ENCODE measurements at places on chromosomes 3 and 15. TPM values are rescaled to one million over a fixed set of nuclear protein-coding genes. Genes with fewer than 3 reads are reported as not detected.
A peak's percentile ranks its signal among the peaks of the same experiment; 100 is the strongest.

The NLGN1 gene
- 2.4 TPM for total RNA-seq

- no peaks in the 10 kb centered on the region for H3K4me1 ChIP-seq
- H3K27ac ChIP-seq: no peak overlapping the region
- no peak for DNase-seq
Observed at GRCh38 chr3:139425745-139426400, 36.4 kb upstream of the COPB2 start.

DNA sequence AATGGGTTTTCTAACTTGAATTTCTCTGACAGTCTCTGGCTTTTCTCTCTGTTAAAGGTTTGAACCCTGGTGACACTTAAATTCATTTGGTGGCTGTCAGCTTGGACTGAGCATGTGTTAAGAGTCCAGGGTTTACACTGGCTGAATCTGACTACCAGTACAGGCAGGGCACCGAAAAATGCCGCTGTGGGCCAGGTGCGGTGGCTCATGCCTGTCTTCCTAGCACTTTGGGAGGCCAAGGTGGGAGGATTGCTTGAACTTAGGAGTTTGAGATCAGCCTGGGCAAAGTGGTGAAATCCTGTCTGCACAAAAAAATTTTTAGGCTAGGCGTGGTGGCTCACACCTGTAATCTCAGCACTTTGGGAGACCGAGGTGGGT lies 1.8 kb downstream of the MANF start:
- H3K27ac ChIP-seq: peak overlapping the region; percentile 90
- no peaks in the 10 kb centered on the region for H3K27me3 ChIP-seq
- H3K4me1 ChIP-seq: peaks cover 62% of the 10 kb centered on the region
- H3K4me3 ChIP-seq: peak overlapping the region; percentile 81
- peaks cover 20% of the 10 kb centered on the region for H3K36me3 ChIP-seq
- DNase-seq: no peak

The MRAS gene
- total RNA-seq: 92.4 TPM

The DLL4 gene
- total RNA-seq: 11.0 TPM

The HTR3E gene
- not detected for total RNA-seq

The MEX3B gene
- total RNA-seq: 1.8 TPM

DNA sequence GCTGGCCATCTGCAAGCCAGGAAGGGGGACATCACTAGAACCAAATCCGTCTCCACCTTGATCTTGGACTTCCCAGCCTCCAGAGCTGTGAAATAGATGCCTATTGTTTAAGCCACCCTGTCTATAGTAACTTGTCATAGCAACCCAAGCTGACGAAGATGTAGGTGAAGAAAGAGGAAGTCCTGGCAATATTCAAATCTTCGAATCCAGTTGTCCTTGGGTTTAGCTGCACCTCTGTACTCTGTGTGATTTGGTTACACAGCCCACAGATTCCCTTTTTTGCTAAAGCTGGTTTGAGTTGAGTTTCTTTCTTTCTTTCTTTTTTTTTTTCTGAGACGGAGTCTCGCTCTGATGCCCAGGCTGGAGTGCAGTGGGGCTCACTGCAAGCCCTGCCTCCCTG lies 68.0 kb upstream of the XCR1 start:
- H3K27me3 ChIP-seq: no peaks in the 10 kb centered on the region
- no peak overlapping the region for H3K4me3 ChIP-seq
- no peak overlapping the region for H3K27ac ChIP-seq
- H3K4me1 ChIP-seq: no peaks in the 10 kb centered on the region
- H3K36me3 ChIP-seq: no peaks in the 10 kb centered on the region

The USP8 gene
- 89.6 TPM for total RNA-seq

The FGF7 gene
- total RNA-seq: 31.3 TPM

The TGM4 gene
- total RNA-seq: 0.13 TPM

DNA sequence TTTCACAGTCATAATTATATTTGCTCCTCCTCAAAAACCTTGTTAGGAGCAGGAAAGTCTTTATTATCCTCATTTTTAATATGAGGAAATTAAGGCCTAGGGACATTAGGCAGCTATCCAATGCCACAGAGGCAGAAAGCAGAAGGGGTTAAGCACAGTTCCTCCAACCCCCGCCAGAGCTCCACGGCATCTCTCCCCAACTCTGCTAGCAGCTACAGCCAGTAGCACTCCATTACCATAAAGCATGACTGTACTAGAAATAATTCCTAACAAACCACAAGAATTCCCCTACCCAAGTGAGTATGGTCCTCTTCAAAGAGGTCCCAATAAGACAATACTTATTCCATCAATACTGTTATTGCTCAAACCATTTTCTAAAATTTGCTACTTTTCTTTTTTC lies 9.8 kb downstream of the HEG1 start:
- peaks cover 90% of the 10 kb centered on the region for H3K4me1 ChIP-seq
- no peak for DNase-seq
- H3K27me3 ChIP-seq: no peaks in the 10 kb centered on the region
- no peak overlapping the region for H3K4me3 ChIP-seq
- H3K27ac ChIP-seq: peak overlapping the region; percentile 96
- H3K36me3 ChIP-seq: no peaks in the 10 kb centered on the region

- no peak overlapping the region for H3K27ac ChIP-seq
- H3K27me3 ChIP-seq: no peaks in the 10 kb centered on the region
- peaks cover 17% of the 10 kb centered on the region for H3K36me3 ChIP-seq
- H3K4me1 ChIP-seq: peaks cover 13% of the 10 kb centered on the region
Observed at GRCh38 chr3:124766113-124767095, 36.2 kb downstream of the UMPS start.
